Activated CD8-positive, alpha-beta T cell treated with anti-CD3 and anti-CD28 coated beads for 36 hours (primary cell): ENCODE measurements at places on chromosomes 13 and 19. TPM values are rescaled to one million over a fixed set of nuclear protein-coding genes. Genes with fewer than 3 reads are reported as not detected.

Gene GRIN3B
- 0.07 TPM for total RNA-seq

Gene KASH5
- not detected for total RNA-seq

Gene CCDC8
- total RNA-seq = not detected

Gene ACP7
- total RNA-seq = not detected

Gene LILRA1
- total RNA-seq = not detected

Gene RASA3
- total RNA-seq = 28.9 TPM

Gene CEACAM8
- not detected for total RNA-seq

Gene PSG11
- total RNA-seq = not detected

Gene CYP2A7
- not detected for total RNA-seq

Gene FLT1
- total RNA-seq = 8.2 TPM
